Ureter (tissue), 1 donor: ENCODE measurements at places on chromosomes 5 and 9.

DNA sequence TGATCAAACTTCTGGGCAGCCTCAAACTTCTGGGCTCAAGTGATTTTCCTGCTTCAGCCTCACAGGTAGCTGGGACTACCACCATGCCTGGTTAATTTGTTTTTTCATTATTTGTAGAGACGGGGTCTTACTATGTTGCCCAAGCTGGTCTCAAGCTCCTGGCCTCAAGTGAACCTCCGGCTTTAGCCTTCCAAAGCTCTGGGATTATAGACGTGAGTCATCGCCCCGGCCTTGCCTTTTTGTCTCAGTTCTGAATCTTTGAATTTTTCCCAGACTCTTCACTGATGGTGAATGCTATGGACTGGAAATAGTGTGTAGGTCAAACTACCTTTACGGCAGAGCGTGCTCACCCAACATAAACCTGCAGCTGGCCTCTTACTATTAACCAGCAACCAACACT is 32.3 kb upstream of the EGFLAM start:
- DNase-seq = no peak

DNA sequence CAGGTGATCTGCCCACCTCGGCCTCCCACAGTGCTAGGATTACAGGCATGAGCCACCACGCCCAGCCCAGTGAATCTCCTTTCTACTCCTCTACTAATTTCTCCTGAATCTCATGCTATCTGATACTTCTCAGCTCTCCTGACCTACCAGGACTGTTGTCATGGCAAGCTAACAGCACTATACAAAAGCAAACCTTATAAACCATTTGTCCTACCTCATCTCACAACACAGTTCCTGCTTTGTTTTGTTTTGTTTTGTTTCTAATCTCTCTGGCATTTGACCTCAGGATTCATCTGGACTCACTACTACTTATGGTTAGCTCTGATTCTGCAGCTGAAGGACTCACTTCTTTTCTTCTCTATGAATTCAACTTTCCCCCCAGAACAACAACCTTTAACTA is 734.8 kb downstream of the TLE1 start:
- no peak for DNase-seq

DNA sequence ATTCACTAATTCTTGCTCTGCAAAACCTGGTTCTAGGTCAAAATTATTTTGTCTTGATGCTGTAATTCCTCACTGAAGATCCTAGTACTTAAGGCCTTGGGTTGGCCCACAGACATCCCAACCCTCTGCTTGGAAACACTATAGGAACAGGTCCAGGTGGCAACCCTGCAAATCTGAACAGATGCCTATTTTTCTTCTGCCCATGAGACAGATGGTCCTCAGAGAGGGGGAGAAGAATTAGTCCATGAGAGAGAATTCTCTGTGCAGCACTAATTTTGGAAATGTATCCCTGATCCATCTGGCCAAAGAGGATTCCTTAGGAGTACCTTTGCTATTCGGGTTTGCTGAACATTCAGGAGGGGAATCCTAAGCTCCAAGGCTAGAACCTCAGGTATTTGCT is 156.3 kb downstream of the ELAVL2 start:
- DNase-seq = no peak

- DNase-seq = no peak
Observed at GRCh38 chr9:17832812-17833211, 253.9 kb downstream of the SH3GL2 start.

DNA sequence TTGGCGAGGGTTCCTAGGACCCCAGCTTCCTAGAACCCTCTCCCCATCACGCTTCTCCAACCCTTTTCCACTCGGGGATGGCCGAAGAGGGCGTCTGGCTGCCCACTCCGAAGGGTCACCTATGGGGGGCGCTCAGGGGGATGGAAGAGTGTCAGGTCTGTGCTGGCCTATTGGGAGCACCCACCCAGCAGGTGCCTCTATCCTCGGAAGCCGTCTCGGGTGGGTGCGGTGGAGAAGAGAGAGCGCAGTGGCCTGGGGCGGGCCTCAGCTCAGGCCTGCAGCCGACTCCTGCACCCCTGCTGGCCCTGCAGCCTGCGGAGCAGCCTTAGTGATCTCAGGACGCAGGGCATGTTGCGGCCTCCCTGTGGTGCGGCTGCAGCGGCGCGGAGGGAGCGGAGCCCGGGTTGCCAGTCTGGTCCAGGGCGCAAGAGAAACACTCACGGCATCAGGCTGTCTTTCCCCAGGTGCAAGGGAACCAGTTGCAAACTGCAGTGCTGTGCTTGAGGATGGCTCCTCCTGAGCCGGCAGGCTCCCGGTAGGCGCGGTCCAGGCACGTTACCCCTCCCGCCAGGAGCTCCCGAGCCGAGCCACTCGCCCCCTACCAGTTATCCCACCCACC is 1.5 kb upstream of the IRX2 start:
- no peak for DNase-seq

DNA sequence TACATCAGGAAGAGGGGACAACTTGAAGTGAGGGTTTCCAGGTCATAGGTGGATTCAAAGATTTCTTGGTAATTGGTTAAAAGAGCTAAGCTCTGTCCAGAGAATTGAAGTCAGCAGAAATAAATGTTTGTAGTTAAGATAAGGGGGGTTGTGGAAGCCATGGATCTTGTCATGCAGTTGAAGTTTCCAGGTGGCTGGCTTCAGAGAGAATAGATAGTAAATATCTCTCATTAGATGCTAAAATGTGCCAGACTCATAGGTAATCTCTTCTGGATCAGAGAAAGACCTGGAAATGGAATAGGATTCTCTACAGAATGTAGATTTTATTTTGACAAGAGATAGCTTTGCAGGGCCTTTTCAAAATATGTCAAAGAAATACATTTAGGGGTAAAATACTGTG is 491.7 kb downstream of the PRR16 start:
- no peak for DNase-seq

DNA sequence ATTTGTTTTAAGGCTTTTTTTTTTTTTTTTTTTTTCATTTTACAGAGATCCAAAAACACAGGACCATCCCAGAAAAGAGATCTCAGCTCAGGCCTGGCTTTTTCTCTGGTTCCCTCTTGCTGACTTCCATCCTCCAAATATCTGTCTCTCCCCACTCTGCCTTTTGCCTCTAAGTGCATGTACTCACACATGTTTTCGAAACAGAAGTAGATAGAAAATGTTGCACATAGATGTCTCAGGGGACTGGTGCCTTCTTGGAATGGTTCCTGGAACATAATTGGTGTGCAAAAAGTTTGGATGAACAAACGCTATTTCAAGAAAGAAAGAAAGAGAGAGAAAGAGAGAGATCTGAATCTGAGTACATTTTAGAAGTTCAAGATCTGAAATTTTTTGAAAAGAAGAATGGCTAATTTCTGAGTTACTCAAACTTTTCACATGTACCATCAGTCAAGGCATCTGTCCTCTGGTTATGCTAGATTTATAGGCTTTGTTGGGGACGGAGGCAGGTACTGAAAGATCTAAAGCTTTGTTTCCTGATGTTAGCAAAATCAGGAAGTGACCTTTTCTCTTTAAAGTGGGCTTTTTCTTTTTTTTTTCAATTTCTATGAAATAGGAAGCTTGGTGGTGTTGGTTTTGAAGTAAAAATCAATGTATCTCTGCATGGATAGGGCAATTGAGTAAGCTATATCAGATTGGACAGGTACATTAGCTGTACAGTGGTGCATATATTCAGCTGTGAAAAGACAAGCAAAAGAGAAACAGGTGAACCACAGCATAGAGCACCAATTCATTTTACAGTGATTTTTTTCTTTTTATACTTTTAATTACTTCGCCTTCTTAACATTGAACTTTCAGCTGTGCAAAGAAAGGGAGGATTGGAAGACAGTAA is 8.5 kb upstream of the TNFSF8 start:
- no peak for DNase-seq

DNA sequence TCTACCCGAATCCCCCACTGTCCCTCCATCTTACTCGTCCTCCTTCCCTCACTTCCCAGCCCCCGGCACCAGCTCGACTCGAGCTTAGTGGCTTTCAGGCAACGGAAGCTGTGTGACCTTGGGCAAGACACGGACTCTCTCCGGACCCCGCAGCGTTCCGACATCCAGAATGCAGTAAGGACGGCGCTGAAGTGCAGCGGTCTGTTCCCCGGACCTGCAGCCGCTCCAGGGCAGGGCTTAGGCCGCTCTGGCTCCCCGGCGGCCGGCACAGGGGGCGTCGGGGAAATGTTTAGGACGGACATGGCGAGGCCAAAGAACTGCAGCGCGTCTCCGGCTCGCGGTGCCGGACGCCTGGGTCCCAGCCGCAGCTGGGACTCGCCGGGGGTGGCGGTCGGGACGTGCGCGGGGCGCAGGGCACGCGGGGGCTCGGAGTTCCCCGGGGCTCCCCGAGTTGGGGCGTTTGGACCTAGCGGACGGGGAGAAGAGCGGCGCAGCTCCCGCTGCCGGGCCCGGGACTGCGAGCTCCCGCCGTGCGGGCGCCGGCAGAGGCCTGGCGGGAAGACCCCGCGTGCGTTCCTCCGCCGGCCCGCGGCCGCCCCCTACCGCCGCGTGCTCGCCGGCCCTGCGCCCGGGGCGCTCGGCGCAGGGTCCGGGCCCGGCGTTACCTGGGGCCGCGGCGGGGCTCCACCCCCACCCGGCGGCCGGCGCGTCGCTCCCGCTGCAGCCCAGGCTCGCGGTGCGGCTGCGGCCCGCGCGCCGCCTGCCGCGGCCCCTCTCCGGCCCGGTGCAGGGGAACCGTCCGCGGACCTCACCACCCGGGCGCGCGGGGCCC is 5.6 kb upstream of the RNF44 start:
- no peak for DNase-seq
